ENCODE measurements at places on chromosomes 13 and 19.

DNA sequence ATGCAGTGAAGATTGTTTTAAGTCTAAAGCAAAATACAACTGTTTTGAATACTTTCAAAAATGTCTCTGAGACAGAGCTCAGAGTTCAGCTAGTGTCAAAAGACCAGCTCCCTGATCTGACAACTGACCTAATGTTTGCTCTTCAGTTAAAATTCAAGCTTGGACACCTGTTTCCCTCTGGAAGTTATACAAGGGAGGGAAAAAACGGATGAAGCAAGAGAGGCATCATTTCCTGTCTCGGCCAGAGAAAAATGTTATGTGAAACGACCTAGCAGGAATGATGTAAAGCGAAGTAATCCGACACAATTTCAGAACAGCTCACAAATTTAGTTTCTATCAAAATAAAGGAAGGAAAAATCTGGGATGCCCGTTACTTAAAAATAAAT, 59.4 kb downstream of the ZAR1L start:
- no peak for DNase-seq

DNA sequence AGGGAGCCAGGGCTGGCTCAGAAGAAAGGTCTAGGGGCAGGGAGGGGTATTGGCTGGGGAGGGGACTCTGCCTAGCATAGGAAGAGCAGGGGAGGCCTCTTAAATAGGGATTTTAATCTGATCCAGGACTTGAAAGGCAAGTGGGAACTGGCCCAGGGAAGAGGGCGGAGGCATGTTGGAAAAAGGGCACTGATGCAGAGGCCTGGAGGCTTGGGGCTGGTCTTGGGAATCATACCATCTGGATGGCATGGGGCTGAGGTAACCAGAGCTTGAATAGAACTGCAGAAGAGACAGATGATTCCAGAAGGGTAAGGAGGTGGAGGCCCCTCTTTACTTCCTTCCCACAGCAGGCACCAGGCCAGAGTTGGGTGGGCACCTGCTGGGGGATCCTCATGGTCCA, 29.1 kb downstream of the CERS4 start:
- DNase-seq = no peak

DNA sequence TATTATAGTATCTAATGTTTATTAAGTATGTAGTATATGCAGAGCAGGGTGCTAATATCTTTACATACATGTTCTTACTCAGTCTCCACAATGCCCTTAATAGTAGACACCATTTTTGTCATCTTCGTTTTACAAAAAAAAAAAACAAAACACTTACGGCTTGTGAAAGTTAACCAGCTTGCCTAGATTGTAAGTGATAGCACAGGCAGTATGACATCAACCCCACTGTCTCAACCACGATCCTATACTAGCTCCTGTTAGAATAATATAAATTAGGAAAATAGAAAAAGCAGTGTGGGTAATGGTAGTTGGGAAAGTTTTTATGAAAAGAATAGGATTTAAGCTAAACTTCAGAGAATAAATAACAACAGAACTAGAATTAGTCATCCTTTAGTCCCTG, 34.3 kb downstream of the MICU2 start:
- no peak for DNase-seq

- DNase-seq = no peak
Observed at GRCh38 chr19:5949792-5950305, 28.1 kb downstream of the RANBP3 start.

DNA sequence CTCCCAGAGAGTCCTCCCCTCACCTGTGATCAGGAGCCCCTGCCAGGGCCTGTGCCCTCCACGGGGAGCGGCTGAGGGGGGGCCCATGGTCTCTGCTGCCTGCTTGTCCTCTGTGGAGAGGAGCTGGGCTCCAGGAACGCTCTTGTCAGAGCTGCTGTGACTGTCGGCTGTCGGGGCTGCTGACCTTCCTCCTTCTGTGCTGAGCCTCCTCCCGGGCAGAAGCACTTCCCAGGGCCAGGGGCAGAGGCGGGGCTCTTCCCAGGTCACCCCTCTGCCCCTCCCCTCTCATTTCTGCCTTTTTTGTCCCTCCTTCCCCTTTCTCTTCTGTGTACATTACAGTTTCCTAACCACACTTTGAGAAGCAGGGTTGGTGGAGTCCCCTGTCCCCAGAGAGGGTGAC, at the start of gene CEACAM4:
Gene CEACAM4 (minus strand): TSS at position 198 of the 400 bp plus-strand sequence. CDS start 111 bp downstream, at position 87.
- DNase-seq = no peak

- no peak for DNase-seq
Observed at GRCh38 chr13:112117258-112117954, 50.5 kb downstream of the SOX1 start.

GRCh38 chr13:71285700-71286099, 581.3 kb downstream of the DACH1 start:
- no peak for DNase-seq

DNA sequence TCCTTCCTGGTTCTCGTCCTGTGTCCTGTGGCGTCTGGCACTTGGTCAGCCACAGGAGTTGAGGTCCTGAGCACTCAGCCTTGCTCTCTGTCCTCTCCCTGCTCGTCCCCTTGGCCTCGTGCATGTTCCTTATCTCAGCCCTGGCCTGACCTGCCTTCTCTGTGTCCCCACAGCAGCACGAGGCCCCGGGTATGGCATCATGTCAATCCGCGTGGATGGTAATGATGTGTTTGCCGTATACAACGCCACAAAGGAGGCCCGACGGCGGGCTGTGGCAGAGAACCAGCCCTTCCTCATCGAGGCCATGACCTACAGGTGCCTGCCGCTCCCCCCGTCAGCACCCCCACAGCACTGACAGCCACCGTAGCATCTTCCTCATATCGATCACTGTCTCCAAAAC, 4.7 kb downstream of the B3GNT8 start:
- no peak for DNase-seq

Data from COLO829 (cell line).